Hematopoietic multipotent progenitor cell treated with erythropoietin and hydrocortisone succinate and interleukin-3 and kit ligand, for 4 days (in vitro differentiated cells): ENCODE measurements at places on chromosomes 4 and X.
A peak's percentile ranks its signal among the peaks of the same experiment; 100 is the strongest.

GRCh38 chrX:78024349-78025059 is 55.1 kb upstream of the PGAM4 start:
- peak; percentile 51 for DNase-seq

GRCh38 chr4:75696581-75696980 is 23.4 kb upstream of the G3BP2 start:
- no peak for DNase-seq

GRCh38 chrX:65837875-65838549 is 170.6 kb downstream of the MSN start:
- peak; percentile 23 for DNase-seq

GRCh38 chrX:103919270-103919637 is 43.2 kb upstream of the TMSB15B start:
- DNase-seq: peak; percentile 69
